ENCODE measurements at places on chromosomes 7 and 10.

DNA sequence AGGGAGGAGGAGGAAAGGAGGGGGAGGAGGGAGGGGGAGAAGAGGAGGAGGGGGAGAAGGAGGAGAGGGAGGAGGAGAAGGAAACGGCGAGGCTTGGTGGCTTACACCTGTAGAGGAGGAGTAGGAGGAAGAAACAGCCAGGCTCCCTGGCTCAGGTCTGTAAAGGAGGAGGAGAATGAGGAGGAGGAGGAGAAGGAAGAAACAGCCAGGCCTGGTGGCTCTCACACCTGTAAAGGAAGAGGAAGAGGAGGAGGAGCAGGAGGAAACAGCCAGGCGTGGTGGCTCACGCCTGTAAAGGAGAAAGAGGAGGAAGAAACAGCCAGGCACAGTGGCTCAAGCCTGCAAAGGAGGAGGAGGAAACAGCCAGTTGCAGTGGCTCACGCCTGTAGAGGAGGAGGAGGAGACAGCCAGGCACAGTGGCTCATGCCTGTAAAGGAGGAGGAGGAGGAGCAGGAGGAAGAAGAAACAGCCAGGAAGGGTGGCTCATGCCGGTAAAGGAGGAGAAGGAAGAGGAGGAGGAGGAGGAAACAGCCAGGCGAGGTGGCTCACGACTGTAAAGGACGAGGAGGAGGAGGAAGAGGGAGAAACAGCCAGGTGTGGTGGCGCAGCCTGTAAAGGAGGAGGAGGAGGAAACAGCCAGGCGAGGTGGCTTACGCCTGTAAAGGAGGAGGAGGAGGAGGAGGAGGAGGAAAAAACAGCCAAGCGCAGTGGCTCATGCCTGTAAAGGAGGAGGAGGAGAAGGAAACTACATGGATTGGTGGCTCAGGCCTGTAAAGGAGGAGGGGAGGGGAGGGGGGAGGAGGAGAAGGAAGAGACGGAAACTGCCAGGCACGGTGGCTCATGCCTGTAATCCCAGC lies 14.9 kb upstream of the CRCP start:
- peak; percentile 97 for DNase-seq

GRCh38 chr7:123598657-123599056 lies 3.0 kb upstream of the ASB15 start:
- DNase-seq = no peak

GRCh38 chr10:30386801-30387588 lies 37.9 kb upstream of the MTPAP start:
- DNase-seq = no peak

- DNase-seq = peak; percentile 62
Measured at GRCh38 chr10:33335551-33335800, 1.0 kb upstream of the NRP1 start.

GRCh38 chr7:140767418-140767817 lies 70.9 kb downstream of the NDUFB2 start:
- DNase-seq = no peak

GRCh38 chr7:109549471-109550193 lies 980.0 kb downstream of the DNAJB9 start:
- DNase-seq = no peak

DNA sequence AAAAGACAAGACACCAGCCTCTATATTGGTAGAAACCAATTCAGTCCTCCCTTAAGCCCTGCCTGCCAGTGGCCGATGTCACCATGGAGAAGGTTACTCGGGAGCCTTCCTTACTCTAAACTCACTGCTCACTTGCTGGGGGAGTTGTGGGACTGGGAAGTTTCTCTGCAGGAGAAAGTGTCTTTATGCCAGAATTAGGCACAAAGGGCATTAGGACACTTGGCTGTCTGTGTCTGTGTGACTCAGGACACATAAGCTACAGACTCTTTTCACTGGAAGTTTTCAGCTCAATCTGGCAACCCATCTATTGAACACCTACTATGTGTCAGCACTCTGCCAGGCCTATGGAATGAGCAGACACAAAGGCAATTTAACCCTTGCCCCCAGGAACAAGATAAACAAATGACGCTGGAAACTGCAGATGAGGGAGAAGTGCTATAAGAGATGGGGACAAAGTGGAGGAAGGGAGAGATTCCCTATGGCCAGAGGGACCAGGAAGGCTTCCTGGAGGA lies 49.5 kb upstream of the CACUL1 start:
- no peak for DNase-seq

DNA sequence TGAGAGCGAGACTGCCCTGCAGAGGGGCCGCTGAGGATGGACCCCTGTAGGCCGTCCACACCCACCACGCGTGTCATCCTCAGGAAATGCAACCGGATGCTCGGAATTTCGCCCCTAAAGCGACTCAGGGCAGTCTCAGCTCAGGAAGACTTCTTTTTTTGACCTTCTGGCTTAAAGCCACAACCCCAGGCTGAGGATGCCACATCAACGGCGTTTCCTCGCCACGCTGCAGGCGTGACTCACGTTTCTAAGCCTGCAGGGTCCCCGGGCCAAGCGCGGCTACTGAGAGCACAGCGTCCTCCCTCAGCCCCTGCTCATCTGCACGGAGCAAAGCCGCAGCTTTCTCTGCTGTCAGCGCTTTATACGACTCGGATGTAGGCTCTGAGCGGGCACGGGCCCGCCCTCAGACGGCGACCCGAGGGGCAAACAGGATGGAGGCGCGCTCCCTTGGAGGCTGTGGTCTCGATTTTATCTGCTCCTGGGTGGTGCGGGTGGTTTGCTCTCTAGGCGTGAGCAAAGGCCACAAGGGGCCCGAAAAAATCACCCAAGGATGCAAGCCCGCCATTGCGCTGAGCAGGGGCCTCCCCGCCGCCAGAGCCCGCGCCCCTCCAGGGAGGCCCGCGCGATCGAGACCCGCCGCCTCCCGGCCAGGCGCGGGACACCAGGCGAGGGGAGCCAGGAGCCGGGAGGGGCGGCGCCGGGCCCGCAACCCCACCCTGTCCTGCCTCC lies 726 bp upstream of the INSIG1 start:
- peak; percentile 79 for DNase-seq

GRCh38 chr10:63240807-63241206 lies 107.7 kb downstream of the NRBF2 start:
- DNase-seq = no peak

- DNase-seq = peak; percentile 71
Measured at GRCh38 chr7:99109108-99110051, 34.5 kb downstream of the SMURF1 start.

DNA sequence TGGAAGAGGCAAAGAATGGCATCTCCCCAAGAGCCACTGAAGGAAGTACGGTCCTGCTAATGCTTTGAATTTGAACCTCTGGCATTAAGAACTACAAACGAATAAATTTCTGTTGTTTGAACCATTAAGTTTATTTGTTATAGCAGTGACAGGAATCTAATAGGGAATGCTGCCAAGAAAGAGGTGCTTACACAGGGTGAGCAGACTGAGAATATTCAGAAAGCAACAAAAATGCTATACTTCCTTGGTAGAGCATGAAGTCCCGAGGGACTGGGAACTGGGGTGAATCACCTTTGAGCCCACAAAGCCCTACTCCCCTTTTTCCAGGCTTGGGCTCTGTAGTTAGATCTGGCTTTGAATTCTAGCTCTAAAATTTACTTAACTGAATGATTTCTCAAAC lies 45.0 kb downstream of the PANK1 start:
- no peak for DNase-seq

GRCh38 chr7:128192497-128193142 lies 48.5 kb upstream of the LEP start:
- no peak for DNase-seq

DNA sequence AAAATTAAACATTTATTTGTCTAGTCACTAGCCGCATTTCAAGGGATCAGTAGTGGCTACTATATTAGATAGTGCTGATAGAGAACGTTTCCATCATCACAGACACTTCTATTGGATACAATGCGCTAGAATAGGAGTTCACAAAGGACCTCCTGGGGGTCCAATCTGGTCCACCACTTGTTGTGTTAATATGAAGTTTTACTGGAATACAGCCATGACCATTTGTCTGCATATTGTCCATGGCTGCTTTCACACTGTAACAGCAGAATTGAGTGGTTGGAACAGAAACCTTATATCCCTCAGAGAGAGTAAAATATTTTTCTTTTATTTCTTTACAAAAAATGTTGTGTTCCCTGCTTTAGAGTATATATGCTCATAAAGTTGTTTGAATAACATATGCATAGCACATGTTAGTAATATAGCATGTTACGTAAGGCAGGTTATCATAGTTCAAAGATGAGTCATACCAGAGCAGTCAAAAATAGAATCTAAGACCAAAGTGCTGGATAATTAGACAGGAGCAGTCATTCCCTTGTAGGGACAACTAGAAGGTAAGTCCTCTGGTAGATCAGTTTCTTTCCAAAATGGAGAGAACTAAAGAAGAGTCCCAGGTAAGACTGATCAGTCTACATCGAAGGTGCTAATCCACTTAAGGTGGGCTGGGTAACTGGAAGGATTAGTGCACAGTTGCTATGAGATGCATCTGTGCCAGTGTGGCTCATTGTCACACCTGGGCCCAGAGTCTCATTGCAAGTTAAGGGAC lies 14.9 kb downstream of the BZW2 start:
- peak; percentile 47 for DNase-seq

- DNase-seq = no peak
Measured at GRCh38 chr7:140015471-140015970, 47.2 kb downstream of the PARP12 start.

DNA sequence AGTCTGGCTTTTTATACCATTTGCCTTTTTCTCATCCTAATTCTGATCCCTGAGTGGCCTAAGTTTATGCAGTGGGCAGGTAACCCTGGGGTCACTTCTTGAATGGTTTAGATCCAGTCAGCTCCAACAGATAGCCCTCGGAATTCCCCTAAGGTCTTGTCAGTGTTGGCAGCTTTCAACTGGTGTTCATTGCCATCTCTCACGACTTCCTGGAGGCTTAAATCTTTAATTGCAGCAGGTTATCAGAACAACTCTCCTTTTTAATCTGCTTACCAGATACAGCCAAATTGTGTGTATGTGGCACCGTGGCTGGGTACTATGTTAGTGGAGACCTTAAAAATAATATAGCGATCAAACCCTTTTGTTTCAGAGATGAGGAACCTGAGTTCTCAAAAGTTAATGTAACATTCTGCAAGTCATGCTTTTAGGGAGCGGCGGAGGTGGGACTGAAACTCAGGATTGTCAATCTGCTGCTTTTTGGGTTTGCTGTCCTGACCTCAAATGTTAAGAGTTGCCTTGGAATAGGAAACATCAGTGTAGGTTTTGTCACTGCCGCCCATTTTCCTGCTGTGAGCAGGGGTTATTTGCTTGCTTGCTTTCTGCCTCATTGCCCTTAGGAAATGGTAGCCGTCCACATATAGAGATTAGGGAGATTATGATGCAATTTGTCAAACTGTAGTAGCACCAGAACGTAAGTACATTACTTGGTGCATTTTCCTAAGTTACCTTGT lies 818 bp downstream of the DLD start:
- DNase-seq = peak; percentile 53

- no peak for DNase-seq
Measured at GRCh38 chr10:33395201-33395600, 60.7 kb upstream of the NRP1 start.

- peak; percentile 36 for DNase-seq
Measured at GRCh38 chr10:60877777-60878120, 66.2 kb downstream of the RHOBTB1 start.

DNA sequence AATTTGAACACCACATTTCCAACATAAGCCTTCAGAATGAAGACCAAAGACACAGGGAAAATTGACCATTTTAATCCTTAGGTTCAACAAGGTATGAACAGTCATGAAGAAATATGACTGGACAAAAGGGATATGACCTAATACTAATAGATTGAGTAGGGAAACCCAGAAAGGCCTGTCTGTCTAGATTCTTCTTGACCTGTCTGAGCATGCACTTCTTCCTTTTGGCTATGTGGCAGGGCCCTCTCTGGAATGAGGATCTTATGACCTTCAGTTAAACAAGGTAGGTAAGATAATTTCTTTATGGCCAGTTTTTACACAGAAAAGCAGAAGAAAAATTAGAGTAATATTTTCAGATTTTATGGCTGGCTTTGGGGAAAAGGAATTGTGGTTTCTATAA lies 3.0 kb upstream of the PHYHIPL start:
- DNase-seq = no peak

- DNase-seq = no peak
Measured at GRCh38 chr7:150754951-150755350, 17.7 kb downstream of the GIMAP5 start.

DNA sequence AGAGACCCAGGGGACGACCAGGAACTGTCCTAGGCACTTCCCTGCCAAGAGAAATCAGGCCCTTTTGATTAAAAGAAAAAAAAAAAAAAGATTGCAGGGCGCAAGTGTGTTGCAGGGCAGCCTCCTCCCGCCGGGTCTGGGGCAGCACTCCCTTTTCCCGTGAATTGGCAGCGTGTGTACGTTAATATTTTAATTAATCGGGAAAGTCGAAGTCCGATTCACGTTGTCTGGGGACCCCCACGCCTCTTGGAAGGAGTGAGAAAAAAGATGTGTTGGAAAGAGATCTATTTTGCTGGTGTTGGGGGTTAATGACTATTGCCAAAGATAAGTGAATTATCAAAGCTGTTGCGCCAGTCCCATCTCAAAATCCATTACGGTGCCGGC lies 1.3 kb upstream of the EBF3 start:
- no peak for DNase-seq

DNA sequence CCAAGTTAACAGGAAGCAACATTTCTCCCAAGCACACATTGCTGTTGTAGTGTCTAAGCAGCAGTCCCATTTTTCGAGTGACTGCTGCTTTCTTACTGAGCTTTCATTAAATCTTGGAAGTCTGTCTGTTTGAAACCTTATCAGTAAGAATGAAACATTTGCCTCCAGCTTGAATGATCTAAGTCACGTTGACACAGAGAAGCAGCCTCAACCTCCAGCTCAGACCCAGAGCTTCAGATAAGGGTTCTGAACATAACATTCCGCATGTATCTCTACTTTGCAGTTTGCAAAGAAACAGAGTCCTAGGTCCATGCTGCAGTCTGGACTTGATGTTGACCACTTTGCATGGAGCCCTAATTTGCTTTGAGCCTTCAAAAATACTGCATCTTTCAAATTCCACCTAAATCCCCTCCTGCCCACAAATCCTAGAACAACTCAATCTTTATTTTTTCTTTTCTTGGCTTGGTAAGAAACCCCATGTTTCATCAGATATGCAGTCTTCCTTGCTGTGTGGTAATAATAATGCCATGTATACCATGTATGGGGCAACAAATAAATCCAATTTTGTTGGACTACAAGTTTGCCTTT lies 698.7 kb upstream of the IGFBP3 start:
- no peak for DNase-seq

- no peak for DNase-seq
Measured at GRCh38 chr7:24049296-24049695, 234.7 kb upstream of the NPY start.
